ENCODE measurements at places on chromosomes 11 and 22. TPM values are rescaled to one million over a fixed set of nuclear protein-coding genes. Genes with fewer than 3 reads are reported as not detected.

GRCh38 chr22:42895087-42895486, 38.0 kb upstream of the ARFGAP3 start:
- no peak for DNase-seq

Gene HTR3B
- not detected for total RNA-seq

DNA sequence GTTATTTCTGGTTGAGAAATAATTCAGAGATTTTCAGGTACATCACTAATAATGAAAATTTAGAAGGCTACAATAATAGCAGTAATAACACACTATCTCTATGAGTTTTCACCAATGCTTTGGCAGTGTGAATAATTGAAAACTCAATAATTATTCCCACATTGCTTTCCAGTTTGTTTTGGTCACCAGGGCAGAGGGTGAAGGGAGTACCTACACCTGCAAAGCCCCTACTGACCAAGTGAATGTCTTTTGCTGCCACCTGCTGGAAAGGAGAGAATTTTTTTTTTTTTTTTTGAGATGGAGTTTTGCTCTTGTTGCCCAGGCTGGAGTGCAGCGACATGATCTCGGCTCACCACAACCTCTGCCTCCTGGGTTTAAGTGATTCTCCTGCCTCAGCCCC, 3.2 kb downstream of the NELL1 start:
- no peak for DNase-seq

Gene ACRV1
- not detected for total RNA-seq

Gene PGA3
- not detected for total RNA-seq

GRCh38 chr11:110124605-110125004, 31.4 kb downstream of the ZC3H12C start:
- DNase-seq = no peak

Gene PANX2
- 0.67 TPM for total RNA-seq

Gene USP2
- total RNA-seq = 4.7 TPM

Gene SMIM35
- not detected for total RNA-seq

GRCh38 chr11:59069087-59069486, 17.0 kb upstream of the GLYATL1B start:
- DNase-seq = no peak

Gene GRAMD1B
- total RNA-seq = 1.1 TPM

Gene OR8D1
- not detected for total RNA-seq

Gene NEFH
- total RNA-seq = 0.31 TPM

DNA sequence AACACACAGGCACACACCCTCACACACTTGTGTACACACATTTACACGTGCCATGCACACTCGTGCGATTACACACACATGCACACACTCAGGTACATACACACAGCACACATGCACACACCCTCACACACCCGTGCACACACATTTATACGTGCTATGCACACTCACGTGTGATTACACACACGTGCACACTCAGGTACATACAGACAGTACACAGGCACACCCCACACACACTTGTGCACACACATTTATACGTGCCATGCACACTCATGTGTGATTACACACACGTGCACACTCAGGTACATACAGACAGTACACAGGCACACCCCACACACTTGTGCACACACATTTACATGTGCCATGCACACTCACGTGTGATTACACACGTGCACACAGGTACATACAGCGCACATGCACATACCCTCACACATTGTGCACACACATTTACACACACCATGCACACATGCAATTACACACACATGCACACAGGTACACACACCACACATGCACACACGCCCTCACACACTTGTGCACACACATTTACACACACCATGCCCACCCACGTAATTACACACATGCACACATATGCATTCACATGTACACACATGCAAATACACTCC, 4.6 kb downstream of the IFITM10 start:
- DNase-seq = no peak

Gene KCNE3
- 4.2 TPM for total RNA-seq

- DNase-seq = no peak
Measured at GRCh38 chr11:24324211-24324610, 172.6 kb upstream of the LUZP2 start.

Gene PAMR1
- 0.81 TPM for total RNA-seq

DNA sequence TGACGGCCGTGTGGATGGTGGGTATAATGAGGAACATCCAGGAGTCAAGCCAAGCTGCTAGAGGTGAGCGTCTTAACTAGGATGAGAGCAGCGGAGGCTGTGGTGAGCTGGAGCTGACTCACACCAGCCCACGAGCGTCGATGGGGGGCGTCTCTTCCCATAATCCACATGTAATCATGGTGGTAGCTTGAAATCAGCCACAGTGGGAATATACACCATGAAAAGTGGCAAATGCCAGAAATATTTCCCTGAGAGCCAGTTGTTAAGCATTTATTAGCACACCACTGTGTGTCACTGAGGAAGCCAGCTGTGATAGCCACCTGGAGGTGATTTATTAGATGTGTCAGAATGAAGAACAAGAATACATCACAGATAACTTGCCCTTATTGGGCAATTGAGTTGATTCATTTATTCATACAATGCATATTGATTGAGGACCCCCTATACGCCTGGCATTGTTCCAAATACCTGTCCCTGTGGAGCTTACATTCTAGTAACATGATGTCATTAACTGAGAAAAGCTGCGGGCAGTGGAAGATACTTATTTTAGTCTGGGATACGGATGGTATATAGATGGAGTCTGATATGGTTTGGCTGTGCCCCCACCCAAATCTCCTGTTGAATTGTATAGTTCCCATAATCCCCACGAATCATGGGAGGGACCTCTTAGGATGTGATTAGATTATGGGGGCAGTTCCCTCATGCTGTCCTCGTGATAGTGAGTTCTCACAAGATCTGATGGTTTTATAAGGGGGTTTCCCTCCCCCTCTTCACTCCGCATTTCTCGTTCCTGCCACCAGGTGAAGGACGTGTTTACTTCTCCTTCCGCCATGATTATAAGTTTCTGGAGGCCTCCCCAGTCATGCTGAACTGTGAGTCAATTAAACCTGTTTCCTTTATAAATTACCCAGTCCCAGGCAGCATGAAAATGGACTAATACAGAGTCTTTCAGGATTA, 473.4 kb downstream of the METTL15 start:
- DNase-seq = no peak

GRCh38 chr22:49979587-49980264, 19.2 kb downstream of the PIM3 start:
- DNase-seq = no peak

- no peak for DNase-seq
Measured at GRCh38 chr11:11359611-11360010, 6.6 kb upstream of the CSNK2A3 start.

Gene OTOG
- total RNA-seq = not detected

Gene CNIH2
- 1.2 TPM for total RNA-seq

Gene SELENOM
- total RNA-seq = 51.9 TPM

Gene NAV2
- 11.5 TPM for total RNA-seq

DNA sequence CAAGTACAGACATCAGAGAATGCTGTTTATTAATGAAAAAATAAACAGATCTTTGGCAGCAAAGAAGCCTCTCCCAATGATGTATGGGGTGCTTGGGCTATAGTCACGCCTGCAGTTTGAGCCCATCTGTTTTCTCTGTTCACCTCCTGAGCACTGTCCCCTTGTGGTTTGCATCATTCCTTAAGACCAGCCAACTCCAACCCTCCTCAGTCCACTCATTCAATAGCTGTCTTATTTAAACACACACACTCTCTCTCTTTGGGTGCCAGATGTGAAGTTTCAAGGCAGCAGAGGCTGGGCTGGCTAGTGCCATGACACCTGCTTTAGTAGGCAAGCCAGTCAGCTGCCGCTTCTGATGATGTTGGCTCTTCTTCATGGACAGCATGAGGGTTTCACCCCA, 58.1 kb downstream of the POLD3 start:
- DNase-seq = no peak

Gene ZNF70
- total RNA-seq = 3.1 TPM

Gene RBM4
- 66.3 TPM for total RNA-seq

Gene DRICH1
- not detected for total RNA-seq

Gene MS4A3
- not detected for total RNA-seq

GRCh38 chr22:50460938-50461337, 13.9 kb downstream of the SBF1 start:
- no peak for DNase-seq

- no peak for DNase-seq
Measured at GRCh38 chr11:77548552-77549445, 41.0 kb upstream of the AQP11 start.

DNA sequence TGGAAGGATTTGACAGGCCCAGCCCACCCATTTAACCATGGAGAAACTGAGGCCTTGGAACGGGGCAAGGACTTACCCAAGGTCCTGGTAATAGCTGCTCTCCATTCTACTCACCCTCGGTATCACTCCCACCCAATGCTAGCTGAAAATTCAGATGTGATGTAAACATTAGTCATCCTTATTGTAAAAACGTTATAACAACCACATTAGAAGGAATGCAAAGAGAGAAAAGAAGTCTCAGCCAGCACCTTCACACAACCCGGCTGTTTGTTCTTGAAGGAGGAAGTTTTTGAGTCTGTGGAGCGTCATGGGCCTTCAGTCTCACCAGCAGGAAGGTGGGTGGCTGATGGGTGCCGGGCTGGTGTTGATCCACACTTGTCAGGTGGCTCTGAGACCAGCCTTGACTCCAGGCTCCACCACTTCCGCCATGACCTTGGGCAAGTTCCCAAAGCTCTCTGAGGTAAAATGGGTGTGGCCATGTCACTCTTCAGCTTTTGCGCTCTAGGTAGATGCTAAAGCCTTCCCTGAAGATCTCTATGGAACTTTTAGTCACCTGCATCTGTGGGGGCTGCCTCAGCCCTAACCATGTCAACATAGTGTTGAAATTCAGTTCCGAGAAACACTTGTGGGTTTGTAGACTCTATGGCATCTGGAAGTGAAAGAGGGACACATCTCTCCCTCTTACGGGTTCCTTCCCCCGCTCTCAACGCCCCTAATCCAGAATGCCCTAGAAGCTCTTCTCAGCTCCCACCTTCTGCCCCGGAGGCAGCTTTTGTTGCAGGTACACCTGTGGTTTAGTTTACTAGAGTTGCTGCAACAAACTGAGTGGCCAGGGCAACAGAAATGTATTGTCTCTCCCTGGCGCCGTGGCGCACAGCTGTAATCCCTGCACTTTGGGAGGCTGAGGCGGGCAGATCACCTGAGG, 14.8 kb downstream of the CD6 start:
- no peak for DNase-seq

Gene MUC6
- 89.6 TPM for total RNA-seq

- no peak for DNase-seq
Measured at GRCh38 chr11:43920598-43921419, 21.6 kb upstream of the C11orf96 start.

Gene RBM4B
- 5.7 TPM for total RNA-seq

Gene SLC6A5
- total RNA-seq = not detected

DNA sequence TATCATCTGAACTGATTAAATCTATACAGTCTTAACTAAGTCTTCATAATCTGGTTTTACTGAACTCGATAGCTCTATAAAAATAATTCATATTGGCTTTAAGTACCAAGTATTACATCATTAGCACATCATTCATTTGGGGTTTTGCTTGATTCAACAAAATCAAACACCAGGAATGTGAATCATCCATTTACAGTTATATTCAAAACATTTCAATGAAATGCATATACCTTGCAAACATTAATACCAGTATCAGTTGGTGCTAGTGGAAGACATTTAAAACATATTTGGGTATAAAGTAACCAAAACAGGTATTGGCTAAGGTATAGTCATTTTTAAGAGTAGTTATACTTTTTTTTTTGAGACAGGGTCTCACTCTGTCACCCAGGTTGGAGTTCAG, 12.2 kb upstream of the CCDC89 start:
- no peak for DNase-seq

- no peak for DNase-seq
Measured at GRCh38 chr11:45949992-45950407, 27.5 kb downstream of the LARGE2 start.

- no peak for DNase-seq
Measured at GRCh38 chr11:36360826-36361415, 64.8 kb downstream of the PRR5L start.

Gene CREB3L1
- total RNA-seq = 26.3 TPM

- DNase-seq = no peak
Measured at GRCh38 chr11:13302420-13302958, 24.9 kb downstream of the BMAL1 start.

Gene THRSP
- total RNA-seq = not detected

GRCh38 chr11:64492561-64492960, 98.5 kb upstream of the SLC22A12 start:
- no peak for DNase-seq

DNA sequence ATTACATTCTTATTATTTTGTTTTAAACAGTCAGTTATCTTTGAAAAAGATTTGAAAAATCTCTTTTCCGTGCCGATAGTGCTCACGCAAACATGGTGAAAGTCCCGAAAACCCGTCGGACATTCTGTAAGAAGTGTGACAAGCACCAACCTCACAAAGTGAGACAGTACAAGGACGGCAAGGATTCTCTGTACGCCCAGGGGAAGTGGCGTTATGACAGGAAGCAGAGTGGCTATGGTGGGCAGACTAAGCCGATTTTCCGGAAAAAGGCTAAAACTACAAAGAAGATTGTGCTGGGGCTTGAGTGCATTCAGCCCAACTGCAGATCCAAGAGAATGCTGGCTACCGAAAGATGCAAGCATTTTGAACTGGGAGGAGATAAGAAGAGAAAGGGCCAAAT, 28.7 kb upstream of the CTSD start:
- DNase-seq = no peak

DNA sequence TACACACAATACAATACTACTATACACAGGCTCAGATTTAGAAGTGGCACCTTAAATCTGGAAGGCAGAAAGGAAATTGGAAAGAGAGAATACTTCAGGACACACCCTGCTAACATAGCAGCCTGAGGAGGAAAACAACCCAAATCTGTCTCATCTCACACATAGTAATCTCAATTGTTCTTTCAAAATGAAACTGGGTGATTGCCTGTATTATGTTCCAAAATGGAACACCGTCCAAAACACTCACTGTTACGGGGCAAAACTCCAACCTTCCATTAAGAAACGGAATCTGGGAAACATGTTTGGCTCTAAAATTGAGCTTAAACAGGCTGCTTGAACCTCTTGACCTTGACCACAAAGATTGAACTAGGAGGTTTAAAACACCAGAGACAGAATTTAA, 572.6 kb downstream of the OPCML start:
- DNase-seq = no peak

Gene SLCO2B1
- total RNA-seq = 10.3 TPM

DNA sequence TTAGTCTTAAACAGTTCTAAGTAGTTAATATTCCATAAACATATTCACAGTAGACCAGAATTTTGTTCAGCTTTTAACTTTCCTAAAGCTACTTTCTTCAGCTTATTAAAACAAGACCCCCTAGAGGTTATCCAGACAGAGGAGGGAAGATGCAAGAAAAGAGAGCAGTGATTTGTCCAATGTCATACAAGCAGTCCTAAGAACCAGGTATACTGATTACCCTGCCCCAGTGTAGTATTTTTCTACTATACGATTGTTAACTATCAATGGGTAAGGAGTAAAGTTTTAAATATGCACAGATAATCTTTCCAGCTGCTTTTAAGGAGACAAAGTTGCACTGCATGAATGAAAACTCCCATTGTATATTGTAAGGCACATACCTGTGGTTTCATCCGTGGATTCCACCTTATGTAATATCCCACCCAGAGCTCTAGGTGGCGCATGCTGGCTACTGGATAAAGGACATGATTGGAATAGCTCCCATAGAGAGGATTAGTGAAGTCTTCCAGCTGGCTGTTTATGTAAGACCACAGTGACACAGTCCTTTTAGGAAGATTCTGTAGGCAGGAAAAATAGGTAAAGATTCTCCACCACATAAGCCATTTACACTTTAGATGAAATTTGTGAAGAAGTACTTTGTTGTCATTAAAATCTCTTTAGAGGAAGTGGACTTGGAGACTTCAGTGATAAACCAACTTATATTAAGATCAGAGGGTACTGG, 45.6 kb downstream of the CEP57 start:
- peak; percentile 65 for DNase-seq

Measured in pancreas (tissue), 10 donors.